ENCODE measurements at places on chromosomes 11 and 22.
A peak's percentile ranks its signal among the peaks of the same experiment; 100 is the strongest.

GRCh38 chr11:119513131-119513805 is 90.3 kb upstream of the THY1 start:
- no peak for DNase-seq

GRCh38 chr22:40334899-40335298 is 11.4 kb upstream of the ADSL start:
- DNase-seq: no peak

GRCh38 chr11:68812526-68812925 is 29.2 kb downstream of the CPT1A start:
- DNase-seq: no peak

GRCh38 chr11:20669820-20670684 is 666 bp downstream of the NELL1 start:
- no peak for DNase-seq

GRCh38 chr11:2378527-2379210 is 1.6 kb downstream of the CD81 start:
- no peak for DNase-seq

- DNase-seq: peak; percentile 86
These were observed 15.5 kb downstream of the FLI1 start for GRCh38 chr11:128709402-128709801.

- DNase-seq: peak; percentile 45
These were observed 382.2 kb upstream of the ANO5 start for GRCh38 chr11:21810650-21811049.

Measured in islet precursor cell (in vitro differentiated cells).